ENCODE measurements at places on chromosomes 5 and 9.

GRCh38 chr9:137150617-137151457, 11.9 kb downstream of the GRIN1 start:
- no peak for DNase-seq

DNA sequence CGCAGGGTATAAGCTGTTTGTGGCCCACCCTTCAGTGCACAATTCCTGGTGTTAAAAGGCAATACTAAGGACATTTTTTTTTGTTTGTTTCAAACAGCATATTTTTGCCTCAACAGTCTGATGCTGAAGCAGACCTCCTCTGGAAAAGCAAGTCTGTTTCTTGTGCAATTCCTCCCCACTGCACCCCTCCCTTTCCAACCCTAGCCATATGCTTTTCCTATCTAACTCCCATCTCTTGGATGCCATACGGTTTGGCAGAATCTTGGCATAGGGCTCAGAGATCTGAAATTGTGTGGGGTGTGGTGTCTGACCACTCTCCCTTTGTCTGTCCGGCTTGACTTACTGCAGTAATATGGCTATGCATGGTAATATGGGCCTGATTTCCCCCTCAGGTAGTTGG, 161.6 kb downstream of the TMEM38B start:
- DNase-seq: no peak

DNA sequence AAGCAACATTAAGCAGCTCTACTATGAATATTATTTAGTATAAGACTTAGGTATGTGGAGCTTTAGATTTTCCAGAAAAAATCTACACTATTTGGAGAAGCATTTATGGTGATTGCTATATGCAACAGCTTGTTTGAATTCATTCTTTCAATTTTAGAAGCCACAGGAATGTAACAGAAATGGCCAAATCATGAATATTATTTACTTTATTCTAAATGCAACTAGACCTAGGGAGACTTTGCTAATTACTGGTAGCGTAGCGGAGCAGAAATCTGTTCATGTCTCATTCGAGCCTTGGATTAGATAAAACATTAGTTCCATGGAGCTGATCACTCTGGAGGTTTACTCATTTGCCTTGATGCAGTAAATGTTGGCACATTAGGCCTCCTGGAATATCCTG, 290.2 kb downstream of the ZNF608 start:
- DNase-seq: no peak

DNA sequence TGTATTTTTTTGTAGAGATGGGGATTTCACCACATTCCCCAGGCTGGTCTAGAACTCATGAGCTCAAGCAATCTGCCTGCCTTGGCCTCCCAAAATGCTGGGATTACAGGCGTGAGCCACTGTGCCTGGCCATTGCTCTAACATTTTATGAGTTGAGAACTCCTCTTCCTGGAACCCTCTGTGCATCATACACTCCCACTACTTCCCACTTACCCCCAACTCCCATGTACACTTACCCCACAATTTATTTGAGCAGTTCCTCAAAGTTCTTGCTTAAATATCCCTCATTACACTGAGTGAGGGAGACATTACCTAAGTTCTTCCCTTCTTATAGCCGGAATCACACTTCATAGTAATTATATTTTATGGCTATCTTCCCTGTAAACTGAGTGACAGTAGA, 42.9 kb upstream of the GALNT10 start:
- DNase-seq: no peak

DNA sequence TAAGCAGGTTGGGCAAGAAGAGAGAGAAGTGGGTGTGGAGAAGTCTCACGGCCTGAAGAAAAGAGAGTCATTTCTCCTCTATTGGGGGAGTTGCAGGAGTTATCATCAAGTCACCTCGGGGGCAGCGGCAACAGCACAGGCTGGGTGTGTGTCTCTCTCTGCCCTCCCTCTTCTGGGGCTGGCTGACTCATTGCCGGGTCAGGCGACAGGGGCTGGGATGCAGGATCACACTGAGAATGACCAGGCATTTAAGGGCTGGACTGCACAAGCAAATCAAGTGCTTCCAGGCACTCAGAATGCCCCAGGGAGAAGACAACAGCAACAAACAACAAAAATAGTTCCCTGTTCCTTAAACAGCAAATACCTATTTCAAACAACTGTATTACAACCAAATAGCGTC, 6.3 kb upstream of the EQTN start:
- no peak for DNase-seq

Measured in activated naive CD4-positive, alpha-beta T cell (primary cell).